ENCODE measurements at places on chromosomes 3 and 15. TPM values are rescaled to one million over a fixed set of nuclear protein-coding genes. Genes with fewer than 3 reads are reported as not detected.

The SERINC4 gene
- not detected for total RNA-seq

The RNF123 gene
- 20.5 TPM for total RNA-seq

The HTR3E gene
- total RNA-seq = not detected

The TRIM42 gene
- not detected for total RNA-seq
